Neuronal stem cell (in vitro differentiated cells): ENCODE measurements at places on chromosomes 1 and 21.

- H3K4me3 ChIP-seq: no peak overlapping the region
- peak; percentile 54 for DNase-seq
- no peak overlapping the region for H3K27ac ChIP-seq
- no peaks in the 10 kb centered on the region for H3K36me3 ChIP-seq
- H3K4me1 ChIP-seq: no peaks in the 10 kb centered on the region
Measured at GRCh38 chr1:157496121-157496526, 56.2 kb downstream of the FCRL5 start.

- H3K4me3 ChIP-seq: no peak overlapping the region
- no peak overlapping the region for H3K27ac ChIP-seq
- no peaks in the 10 kb centered on the region for H3K36me3 ChIP-seq
Measured at GRCh38 chr1:85296980-85297379, 20.5 kb upstream of the BCL10 start.

DNA sequence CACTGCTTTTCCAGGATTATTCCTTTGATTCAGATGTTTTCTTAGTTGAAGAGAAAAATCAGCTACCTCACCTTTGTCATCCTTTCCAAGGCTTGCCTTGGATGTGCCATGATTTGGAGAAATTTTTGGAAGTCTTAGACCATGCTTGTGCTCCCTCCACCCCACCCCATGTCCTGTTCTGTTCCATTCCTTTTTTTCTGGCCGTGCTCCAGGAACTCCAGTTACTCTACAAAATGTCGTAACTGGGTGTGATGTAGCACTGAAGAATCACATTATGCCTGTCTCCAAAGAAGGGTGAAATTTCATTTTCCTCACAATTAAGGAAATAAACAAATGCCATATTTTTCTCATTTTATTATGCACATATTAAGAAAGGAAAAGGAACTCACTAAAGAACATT is 217.8 kb upstream of the ZRANB2 start:
- H3K27me3 ChIP-seq: no peaks in the 10 kb centered on the region
- H3K4me3 ChIP-seq: no peak overlapping the region

- DNase-seq: no peak
- no peak overlapping the region for H3K4me3 ChIP-seq
- H3K36me3 ChIP-seq: no peaks in the 10 kb centered on the region
- H3K27me3 ChIP-seq: no peaks in the 10 kb centered on the region
- H3K27ac ChIP-seq: no peak overlapping the region
Measured at GRCh38 chr1:231319080-231319479, 18.6 kb downstream of the EXOC8 start.

- no peaks in the 10 kb centered on the region for H3K27me3 ChIP-seq
- peak; percentile 18 for DNase-seq
- no peak overlapping the region for H3K27ac ChIP-seq
- no peaks in the 10 kb centered on the region for H3K4me1 ChIP-seq
- no peak overlapping the region for H3K4me3 ChIP-seq
- no peaks in the 10 kb centered on the region for H3K36me3 ChIP-seq
Measured at GRCh38 chr1:9101510-9102146, 27.3 kb downstream of the GPR157 start.

DNA sequence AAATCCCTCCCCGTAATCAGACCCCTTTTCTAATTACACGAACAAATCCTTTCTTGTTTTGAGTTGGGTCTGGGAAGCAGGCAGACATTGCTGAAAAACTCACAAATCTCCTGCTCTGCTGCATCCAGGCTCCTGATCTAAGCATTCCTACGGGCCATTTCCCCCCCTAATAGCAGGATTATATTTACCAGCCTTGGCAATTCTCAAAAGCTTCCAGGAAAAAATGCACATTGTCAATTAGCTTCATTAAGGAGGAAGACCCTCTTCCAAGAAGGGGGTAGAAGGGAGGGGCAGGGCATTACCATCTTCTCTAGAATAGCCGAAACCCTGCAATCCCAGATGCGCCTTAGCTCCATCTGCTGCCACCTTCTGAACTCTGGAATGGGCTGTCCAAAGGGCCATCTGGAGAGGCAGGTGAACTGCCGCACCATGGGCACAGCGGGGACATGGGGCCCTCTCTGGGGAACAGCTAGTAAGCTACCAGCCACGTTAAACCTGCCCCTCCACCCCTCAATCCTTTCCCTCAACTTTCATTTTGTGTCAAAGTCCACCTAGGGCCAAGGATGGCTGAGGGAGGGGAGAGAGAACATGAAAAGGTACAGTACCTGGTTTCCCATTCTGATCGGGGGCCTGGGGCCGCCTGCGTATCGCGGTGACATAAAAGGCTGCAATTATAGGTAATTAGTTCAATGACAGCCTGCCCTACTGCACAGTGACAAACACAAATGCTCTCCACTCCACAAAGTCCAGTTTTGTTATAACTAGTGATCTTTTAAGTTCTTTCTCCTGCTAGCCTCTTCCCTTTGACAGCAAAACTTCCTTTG is 56.8 kb downstream of the MRPL37 start:
- H3K27me3 ChIP-seq: no peaks in the 10 kb centered on the region
- H3K36me3 ChIP-seq: peaks cover 89% of the 10 kb centered on the region
- no peak for DNase-seq
- peaks cover 12% of the 10 kb centered on the region for H3K4me1 ChIP-seq

DNA sequence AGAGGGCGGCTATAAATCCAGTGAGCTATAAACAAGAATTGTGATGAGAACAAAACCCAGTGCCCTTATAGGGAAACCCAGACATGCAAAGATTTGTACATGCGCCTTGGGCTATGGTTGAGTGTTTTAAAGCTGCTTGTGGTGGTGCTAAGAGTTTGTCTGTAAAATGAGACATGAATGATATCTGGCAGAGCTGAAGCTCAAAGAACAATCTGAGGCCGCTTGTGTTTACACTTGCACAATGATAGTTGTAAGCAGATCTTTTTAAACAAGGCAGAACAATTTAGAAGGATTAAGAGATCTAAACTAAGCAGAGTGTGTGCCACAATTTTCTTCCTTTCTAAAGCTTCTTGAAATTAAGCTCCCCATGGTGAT is 80.4 kb upstream of the ADAMTS5 start:
- no peaks in the 10 kb centered on the region for H3K4me1 ChIP-seq
- DNase-seq: peak; percentile 8
- H3K27me3 ChIP-seq: no peaks in the 10 kb centered on the region

- H3K4me3 ChIP-seq: no peak overlapping the region
- H3K4me1 ChIP-seq: peaks cover 8% of the 10 kb centered on the region
- H3K36me3 ChIP-seq: no peaks in the 10 kb centered on the region
- no peaks in the 10 kb centered on the region for H3K27me3 ChIP-seq
- DNase-seq: no peak
Measured at GRCh38 chr1:174872615-174873058, 127.1 kb upstream of the CACYBP start.

DNA sequence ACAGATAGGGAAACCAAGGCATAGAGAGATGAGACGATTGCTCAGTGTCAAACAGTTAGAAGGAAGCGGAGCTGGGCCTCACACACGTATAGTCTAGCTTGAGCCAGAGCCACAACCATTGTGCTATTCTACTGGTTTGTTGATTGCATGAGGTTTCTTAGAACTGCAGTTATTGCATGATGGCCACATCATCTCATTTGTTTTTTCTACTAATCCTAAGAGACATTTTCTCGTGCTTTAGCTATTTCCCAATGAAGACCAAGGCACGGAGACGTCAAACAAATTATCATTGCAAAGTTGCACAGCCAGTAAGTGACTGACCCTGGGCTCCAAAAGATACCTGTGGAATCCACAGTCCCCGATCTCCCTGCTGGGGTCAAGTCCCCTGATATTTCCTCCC is 25.1 kb upstream of the ZNF362 start:
- no peak overlapping the region for H3K27ac ChIP-seq
- H3K4me3 ChIP-seq: no peak overlapping the region
- peaks cover 2% of the 10 kb centered on the region for H3K4me1 ChIP-seq
- no peak for DNase-seq
- no peaks in the 10 kb centered on the region for H3K36me3 ChIP-seq
- H3K27me3 ChIP-seq: no peaks in the 10 kb centered on the region

- peaks cover 4% of the 10 kb centered on the region for H3K4me1 ChIP-seq
- no peak for DNase-seq
- H3K27me3 ChIP-seq: no peaks in the 10 kb centered on the region
- H3K36me3 ChIP-seq: no peaks in the 10 kb centered on the region
Measured at GRCh38 chr21:23398726-23399125, 2208.6 kb downstream of the MRPL39 start.

- H3K4me3 ChIP-seq: no peak overlapping the region
- H3K4me1 ChIP-seq: peaks cover 27% of the 10 kb centered on the region
- DNase-seq: no peak
- no peaks in the 10 kb centered on the region for H3K27me3 ChIP-seq
- H3K36me3 ChIP-seq: no peaks in the 10 kb centered on the region
Measured at GRCh38 chr1:93757256-93758036, 75.8 kb upstream of the BCAR3 start.

GRCh38 chr1:34405266-34405959 is 228.7 kb downstream of the C1orf94 start:
- no peak for DNase-seq
- H3K27ac ChIP-seq: no peak overlapping the region
- peaks cover 5% of the 10 kb centered on the region for H3K27me3 ChIP-seq
- H3K4me1 ChIP-seq: no peaks in the 10 kb centered on the region
- no peak overlapping the region for H3K4me3 ChIP-seq

GRCh38 chr1:156475568-156476500 is 24.7 kb downstream of the MEF2D start:
- peaks cover 29% of the 10 kb centered on the region for H3K36me3 ChIP-seq
- no peak overlapping the region for H3K27ac ChIP-seq
- H3K27me3 ChIP-seq: no peaks in the 10 kb centered on the region

DNA sequence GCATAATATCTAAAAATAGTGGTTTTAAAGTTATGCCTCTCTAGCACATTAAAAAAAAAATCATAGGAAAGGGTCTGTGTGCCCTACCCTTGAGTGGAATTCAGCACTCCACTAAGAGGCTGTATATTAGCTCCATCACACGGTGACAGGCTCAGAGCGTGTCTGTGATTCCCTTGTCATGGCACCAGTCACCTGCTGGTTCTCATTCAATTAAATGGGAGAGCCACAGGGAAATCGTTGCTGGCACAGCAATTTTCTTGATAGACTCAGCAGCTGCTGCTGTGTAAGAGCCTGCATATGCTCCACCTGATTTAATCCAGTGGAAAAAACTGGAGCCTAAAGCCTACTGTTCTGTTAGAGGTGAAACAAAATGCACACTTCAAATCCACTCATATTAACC is 9.5 kb downstream of the ATP6V1G3 start:
- no peaks in the 10 kb centered on the region for H3K27me3 ChIP-seq
- H3K4me3 ChIP-seq: no peak overlapping the region
- no peaks in the 10 kb centered on the region for H3K4me1 ChIP-seq
- H3K36me3 ChIP-seq: no peaks in the 10 kb centered on the region

DNA sequence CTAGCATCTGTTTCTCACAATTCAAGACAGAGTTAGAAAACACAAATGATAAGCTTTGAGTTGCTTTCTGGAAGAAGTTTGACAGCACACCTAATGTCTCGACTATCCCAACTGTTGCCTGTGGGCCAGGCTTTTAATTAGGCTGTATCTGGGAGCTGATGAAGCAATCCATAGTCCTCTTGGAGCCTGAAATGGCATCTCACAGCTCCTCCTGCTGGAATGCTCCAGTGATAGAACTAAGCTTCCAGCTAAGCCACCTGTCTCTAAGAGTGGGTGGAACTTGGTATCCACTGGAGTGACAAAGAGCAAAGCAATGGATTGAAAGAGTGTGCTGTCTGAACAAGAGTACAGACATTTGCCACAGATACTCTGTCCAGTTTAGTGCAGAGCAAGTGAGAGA is 605.3 kb upstream of the NR5A2 start:
- H3K27ac ChIP-seq: no peak overlapping the region
- H3K4me3 ChIP-seq: no peak overlapping the region
- H3K27me3 ChIP-seq: no peaks in the 10 kb centered on the region
- no peaks in the 10 kb centered on the region for H3K36me3 ChIP-seq
- no peak for DNase-seq
- peaks cover 1% of the 10 kb centered on the region for H3K4me1 ChIP-seq

GRCh38 chr1:11529330-11529729 is 50.4 kb downstream of the DISP3 start:
- no peaks in the 10 kb centered on the region for H3K27me3 ChIP-seq
- H3K4me3 ChIP-seq: no peak overlapping the region
- no peaks in the 10 kb centered on the region for H3K4me1 ChIP-seq
- H3K36me3 ChIP-seq: peaks cover 1% of the 10 kb centered on the region
- DNase-seq: no peak

DNA sequence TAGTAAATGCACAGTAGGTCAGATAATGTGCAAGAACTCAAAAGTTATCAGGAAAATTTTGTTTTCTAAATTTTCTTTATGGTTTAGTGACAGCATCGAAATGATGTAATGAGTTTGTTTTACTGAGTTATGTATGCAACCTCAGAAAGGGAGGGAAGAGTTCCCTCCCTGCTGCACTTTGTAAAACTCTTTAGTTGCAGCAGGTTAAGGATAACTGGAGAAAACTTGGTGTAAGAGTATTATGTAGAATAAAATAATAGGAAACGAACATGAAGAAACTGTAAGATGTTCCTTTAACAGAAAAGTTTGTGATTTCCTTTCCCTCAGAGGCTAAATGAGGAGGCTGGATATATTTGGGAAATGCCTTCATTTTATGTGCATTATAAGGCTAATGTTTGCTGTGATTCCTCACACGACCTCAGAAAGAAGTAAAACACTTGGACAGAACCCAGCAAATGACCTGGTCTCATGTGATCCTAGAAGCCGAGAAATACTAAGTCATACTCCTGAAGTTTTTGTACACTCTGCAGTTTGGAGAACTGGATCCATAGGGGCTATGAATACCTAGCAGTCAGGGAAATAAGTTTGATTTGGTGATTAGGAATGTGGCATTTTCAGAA is 35.4 kb downstream of the ADGRL2 start:
- H3K27me3 ChIP-seq: no peaks in the 10 kb centered on the region
- peaks cover 2% of the 10 kb centered on the region for H3K36me3 ChIP-seq
- DNase-seq: no peak
- peaks cover 34% of the 10 kb centered on the region for H3K4me1 ChIP-seq

- H3K4me3 ChIP-seq: no peak overlapping the region
- H3K4me1 ChIP-seq: peaks cover 39% of the 10 kb centered on the region
- H3K27ac ChIP-seq: peak overlapping the region; percentile 13
- H3K36me3 ChIP-seq: peaks cover 21% of the 10 kb centered on the region
Measured at GRCh38 chr1:8015036-8015808, 10.9 kb downstream of the ERRFI1 start.

DNA sequence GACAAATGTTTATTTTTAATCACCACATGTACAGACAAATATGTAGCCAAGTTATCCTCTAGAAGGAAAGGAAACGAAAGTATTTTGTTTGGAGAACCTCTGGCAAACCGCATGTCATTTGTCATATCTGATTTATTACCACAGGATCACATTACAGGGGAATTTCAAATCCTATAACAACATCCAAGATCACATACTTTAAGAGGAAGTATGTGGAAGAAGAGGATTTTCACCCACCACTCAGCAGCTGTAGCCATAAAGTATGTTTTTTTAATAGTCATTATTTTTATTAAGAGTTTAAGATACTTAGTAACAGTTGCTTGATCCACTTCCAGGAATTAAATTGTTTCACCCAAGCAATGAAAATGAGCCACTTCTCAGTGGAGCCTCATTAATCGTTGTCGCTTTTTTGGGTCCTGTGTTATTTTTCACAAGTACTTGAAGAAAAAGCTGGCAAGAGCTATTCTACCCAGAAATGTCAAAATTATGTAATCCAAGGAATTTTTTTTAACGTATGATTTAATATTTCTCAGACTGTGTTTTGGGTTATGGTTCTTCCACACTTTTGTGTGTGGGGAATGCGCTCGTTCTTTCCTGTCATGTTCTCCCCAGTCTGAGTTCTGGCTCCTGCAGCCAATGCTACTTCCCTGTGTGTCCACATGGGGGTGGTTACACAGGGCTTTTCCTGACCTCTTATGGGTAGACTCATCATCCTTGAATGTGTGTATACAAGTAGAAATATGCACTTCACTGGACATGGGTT is 6.9 kb downstream of the SERTAD4 start:
- no peak overlapping the region for H3K4me3 ChIP-seq
- DNase-seq: no peak
- H3K36me3 ChIP-seq: peaks cover 2% of the 10 kb centered on the region
- no peak overlapping the region for H3K27ac ChIP-seq

- no peak overlapping the region for H3K27ac ChIP-seq
- H3K36me3 ChIP-seq: no peaks in the 10 kb centered on the region
- DNase-seq: no peak
- H3K27me3 ChIP-seq: no peaks in the 10 kb centered on the region
Measured at GRCh38 chr1:240020871-240021270, 70.8 kb upstream of the FMN2 start.
